ENCODE measurements at places on chromosomes 1 and 21.
A peak's percentile ranks its signal among the peaks of the same experiment; 100 is the strongest.

- H3K4me3 ChIP-seq, result no peak overlapping the region
- no peaks in the 10 kb centered on the region for H3K36me3 ChIP-seq
- H3K27ac ChIP-seq, result no peak overlapping the region
- no peak for DNase-seq
- no peaks in the 10 kb centered on the region for H3K4me1 ChIP-seq
Observed at GRCh38 chr1:240462766-240463395, 149.1 kb downstream of the GREM2 start.

GRCh38 chr1:200036619-200037270 lies 9.2 kb downstream of the NR5A2 start:
- peaks cover 49% of the 10 kb centered on the region for H3K27me3 ChIP-seq
- no peaks in the 10 kb centered on the region for H3K36me3 ChIP-seq
- H3K4me1 ChIP-seq, result peaks cover 7% of the 10 kb centered on the region
- H3K4me3 ChIP-seq, result no peak overlapping the region
- DNase-seq, result no peak
- no peak overlapping the region for H3K27ac ChIP-seq

GRCh38 chr1:53580739-53581475 lies 121.7 kb downstream of the DMRTB1 start:
- no peaks in the 10 kb centered on the region for H3K27me3 ChIP-seq
- H3K4me1 ChIP-seq, result no peaks in the 10 kb centered on the region
- H3K27ac ChIP-seq, result no peak overlapping the region
- DNase-seq, result no peak

GRCh38 chr1:57385336-57385735 lies 38.5 kb downstream of the DAB1 start:
- no peak overlapping the region for H3K27ac ChIP-seq
- H3K27me3 ChIP-seq, result no peaks in the 10 kb centered on the region
- no peaks in the 10 kb centered on the region for H3K36me3 ChIP-seq

DNA sequence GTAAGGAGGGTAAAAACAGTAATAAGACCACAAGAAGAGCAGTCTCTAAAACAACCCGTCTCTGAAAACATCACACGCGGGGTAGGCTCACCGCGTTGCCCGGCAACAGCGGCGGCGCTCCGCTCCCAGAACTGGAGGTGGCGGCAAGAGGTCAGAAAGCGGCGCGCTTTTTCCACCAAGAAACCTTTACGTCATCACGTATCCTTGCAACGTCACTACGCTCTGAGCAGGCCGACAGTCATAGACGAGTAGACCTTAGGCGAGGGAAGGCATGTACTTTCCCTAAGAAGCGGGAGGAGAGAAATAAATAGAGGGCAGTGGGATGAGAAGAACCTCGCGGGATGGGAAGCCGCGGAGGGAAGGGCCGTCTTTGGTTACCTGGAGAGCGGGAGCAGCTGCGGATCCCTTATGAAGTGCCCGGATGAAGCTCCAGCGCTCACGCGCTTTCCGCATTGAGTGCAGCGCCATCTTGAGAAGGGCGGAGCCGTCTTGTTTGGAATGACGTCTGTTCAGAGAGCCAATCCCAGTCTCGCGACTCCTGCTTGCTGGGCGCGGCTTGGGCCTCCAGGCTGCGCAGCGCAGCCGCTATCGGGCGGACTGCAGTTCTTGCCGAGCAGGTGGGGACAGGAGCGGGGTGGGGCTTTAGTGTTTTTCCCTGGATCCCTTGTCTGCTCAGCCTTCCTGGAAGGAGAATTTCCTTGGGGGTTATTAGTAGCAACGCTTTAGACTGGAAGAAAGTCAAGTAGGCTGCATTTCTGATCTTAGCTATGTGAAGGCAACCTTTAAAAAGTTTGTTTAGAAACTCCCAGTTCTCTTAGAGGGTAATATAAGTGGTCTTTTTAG lies at the start of gene WARS2:
TSS of gene WARS2 (minus strand) at position 477 of the 843 bp plus-strand sequence. CDS start at position 468, 9 bp downstream.
- peak within 1 kb of the TSS; percentile 98 for H3K27ac ChIP-seq
- no peaks in the 10 kb centered on the region for H3K27me3 ChIP-seq
- peaks cover 4% of the 10 kb centered on the region for H3K4me1 ChIP-seq
- peak within 1 kb of the TSS; percentile 48 for H3K4me3 ChIP-seq
- H3K36me3 ChIP-seq, result no peaks in the 10 kb centered on the region

DNA sequence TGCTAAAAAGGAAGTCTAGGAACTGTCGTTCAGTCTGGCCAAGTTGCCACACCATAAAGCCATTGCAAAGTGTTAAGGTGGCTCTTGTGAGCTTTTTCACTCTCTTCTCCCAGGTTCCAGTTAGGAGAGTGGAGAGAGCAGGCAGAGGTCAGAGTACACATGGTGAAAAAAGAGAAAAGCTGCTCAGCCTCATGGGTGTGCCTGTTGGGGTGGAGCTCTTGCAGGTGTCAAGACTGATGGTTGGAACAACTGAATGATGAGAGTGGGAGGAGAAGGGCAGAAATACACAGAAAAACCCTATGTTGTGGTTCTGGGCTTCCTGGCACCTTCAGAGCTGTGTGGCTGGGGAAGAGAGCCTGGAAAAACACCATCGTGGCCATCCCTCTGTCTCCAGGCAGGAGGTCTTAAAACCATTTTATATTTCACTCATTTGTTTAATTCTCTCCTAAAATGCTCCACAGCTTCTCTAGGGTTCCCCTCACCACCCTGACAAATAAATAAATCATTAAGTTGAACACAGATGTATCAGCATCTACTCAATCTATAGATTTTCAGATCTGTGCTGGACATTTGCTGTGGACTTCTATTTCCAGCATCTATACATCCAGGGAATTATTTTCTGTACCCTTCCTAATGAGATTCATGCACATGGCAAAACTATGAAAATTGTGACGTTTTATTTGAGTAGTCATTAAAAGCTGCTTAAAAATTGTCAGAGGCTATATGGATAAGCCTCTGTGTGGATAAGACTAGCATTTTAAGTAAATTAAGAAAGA lies 17.5 kb downstream of the UBASH3A start:
- H3K27ac ChIP-seq, result no peak overlapping the region
- H3K27me3 ChIP-seq, result no peaks in the 10 kb centered on the region
- no peak overlapping the region for H3K4me3 ChIP-seq

GRCh38 chr1:238950784-238951183 lies 435.6 kb upstream of the CHRM3 start:
- DNase-seq, result no peak
- no peak overlapping the region for H3K4me3 ChIP-seq
- H3K4me1 ChIP-seq, result no peaks in the 10 kb centered on the region
- H3K36me3 ChIP-seq, result no peaks in the 10 kb centered on the region
- no peak overlapping the region for H3K27ac ChIP-seq
- H3K27me3 ChIP-seq, result no peaks in the 10 kb centered on the region

DNA sequence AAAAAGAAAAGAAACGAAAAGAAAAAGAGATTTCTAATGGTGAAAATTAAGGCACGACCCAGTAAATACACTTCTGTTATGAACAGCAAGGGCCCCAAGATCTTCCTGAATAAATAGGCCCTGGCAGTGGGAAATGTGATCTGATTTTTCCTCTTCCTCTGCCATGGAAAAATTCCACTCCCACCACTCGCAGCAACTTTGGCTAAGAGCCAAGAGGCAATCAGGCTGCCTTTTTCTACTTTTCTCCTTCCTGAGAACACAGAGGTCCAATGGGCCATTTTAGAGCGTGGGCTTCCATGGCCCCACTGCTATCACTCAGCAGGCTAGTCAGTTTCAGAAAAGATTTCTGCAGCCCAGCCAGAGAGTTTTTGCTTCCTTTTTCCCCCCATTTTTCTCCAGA lies 33.7 kb upstream of the AK4 start:
- DNase-seq, result no peak
- H3K4me1 ChIP-seq, result no peaks in the 10 kb centered on the region
- H3K36me3 ChIP-seq, result no peaks in the 10 kb centered on the region
- H3K27me3 ChIP-seq, result no peaks in the 10 kb centered on the region

GRCh38 chr1:22472596-22472995 lies 20.9 kb downstream of the ZBTB40 start:
- no peak overlapping the region for H3K4me3 ChIP-seq
- no peaks in the 10 kb centered on the region for H3K27me3 ChIP-seq
- H3K36me3 ChIP-seq, result no peaks in the 10 kb centered on the region
- DNase-seq, result peak; percentile 29

DNA sequence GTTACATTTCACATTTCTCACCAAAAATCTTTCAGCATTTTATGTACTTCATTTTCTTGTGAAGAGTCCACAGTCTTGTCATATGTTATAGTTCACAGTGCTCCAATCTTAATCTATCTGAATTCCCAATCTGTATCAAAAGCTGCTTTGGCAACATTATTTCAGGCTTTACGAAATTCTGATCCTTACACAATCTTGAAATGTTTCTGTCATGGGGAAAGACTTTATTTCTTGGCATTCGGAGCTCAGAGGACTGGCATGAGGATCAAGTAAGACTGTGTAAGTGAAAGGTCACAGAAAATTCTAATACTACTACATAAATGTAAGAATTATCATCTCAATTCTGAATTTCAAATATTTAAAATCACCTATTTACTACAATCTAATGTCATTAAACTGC lies 2.0 kb downstream of the USP33 start:
- no peaks in the 10 kb centered on the region for H3K4me1 ChIP-seq
- no peak for DNase-seq
- H3K27me3 ChIP-seq, result no peaks in the 10 kb centered on the region
- H3K36me3 ChIP-seq, result no peaks in the 10 kb centered on the region
- H3K4me3 ChIP-seq, result no peak overlapping the region

DNA sequence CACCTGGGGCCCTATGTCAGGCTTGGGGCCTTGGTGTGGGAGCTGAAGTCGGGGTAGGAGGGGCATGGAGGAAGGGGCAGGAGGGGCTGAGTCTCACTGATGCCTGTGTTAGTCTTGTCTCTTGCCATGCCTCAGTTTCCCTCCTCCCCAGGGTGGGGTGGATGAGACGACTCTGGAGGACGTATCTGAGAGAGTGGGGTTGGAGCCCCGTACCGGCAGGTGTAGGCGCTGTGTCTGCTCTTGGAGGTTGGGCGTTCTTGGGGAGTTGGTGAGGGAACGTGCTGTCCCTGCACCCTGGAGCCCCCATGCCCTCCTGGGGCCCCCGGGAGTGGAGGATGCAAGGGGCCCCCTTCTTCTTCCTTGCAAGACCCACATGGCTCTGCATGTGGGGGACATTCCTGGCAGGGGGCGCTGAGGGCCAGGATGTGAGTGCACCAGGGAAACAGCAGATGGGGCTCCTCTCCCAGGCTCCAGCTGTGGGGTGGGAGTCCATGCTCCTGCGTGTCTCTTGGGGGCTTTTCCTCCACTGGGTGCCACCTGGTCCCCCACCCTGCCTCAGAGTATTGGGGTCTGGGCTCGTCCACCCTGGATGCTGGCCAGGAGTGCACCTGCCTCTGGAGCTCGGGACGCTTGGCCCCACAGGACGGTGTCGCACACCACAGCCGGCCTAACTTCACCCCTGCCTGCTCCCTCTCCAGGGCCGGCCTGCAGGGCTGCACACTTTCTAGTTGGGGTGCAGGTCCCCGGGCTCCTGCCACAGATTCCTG lies 1.4 kb upstream of the TNFRSF14 start:
- H3K27ac ChIP-seq, result peak overlapping the region; percentile 90
- H3K27me3 ChIP-seq, result no peaks in the 10 kb centered on the region
- no peak overlapping the region for H3K4me3 ChIP-seq
- H3K36me3 ChIP-seq, result no peaks in the 10 kb centered on the region
- peaks cover 20% of the 10 kb centered on the region for H3K4me1 ChIP-seq

Data from prostate gland (tissue), 2 donors.